ENCODE measurements at places on chromosomes 6 and 20.

- no peak for DNase-seq
Measured at GRCh38 chr6:92892626-92893170, 526.7 kb downstream of the EPHA7 start.

DNA sequence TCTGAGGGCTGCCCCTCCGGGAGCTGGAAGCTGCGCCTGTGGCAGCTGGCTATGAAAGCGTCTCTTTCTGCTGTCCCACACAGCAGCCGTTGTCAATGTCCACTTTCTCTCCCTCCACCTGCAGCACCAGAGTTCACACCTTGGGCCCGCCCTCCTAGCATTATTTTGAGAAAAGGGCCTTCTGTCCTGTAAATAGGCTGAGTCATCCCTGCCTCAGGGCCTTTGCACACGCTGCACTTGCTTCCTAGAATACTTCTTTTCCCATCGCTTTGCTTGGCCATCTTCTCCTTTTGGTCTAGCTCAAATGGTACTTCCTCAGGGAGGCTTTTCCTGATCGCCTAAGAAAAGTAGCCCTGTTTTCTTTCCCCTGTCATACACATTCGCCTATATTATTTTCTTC, 69.3 kb upstream of the ZNFX1 start:
- DNase-seq = no peak

- DNase-seq = no peak
Measured at GRCh38 chr6:135853227-135853626, 1.7 kb downstream of the PDE7B start.

- DNase-seq = peak; percentile 58
Measured at GRCh38 chr6:124963416-124963785, 1.2 kb downstream of the RNF217 start.

- peak; percentile 45 for DNase-seq
Measured at GRCh38 chr6:114419175-114419574, 76.4 kb upstream of the HS3ST5 start.

DNA sequence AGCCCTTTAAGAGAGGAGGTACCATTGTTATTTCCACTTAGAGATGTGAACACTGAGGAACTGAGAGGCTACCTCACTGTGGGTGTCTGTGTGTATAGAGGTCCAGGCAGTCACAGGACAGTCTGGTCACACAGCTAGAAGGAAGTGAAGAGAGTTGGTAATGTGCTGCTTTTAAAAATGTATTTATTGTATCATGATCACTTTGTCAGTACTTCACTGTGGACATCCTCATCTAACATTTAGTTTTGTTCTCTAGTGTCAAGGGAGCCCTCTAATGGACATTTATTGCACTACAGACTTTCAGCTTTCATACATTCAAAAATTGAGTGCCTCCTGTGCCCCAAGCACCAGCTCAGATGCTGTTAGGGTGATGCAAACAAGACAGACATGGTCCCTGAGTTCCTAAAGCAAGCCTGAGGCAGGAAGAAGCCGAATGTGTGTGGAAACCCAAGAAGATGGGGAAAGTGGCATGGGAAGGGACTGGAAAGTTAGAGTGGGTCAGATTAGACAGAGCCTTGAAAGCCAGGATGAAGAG, 123.0 kb downstream of the SLC16A10 start:
- DNase-seq = peak; percentile 30

- DNase-seq = peak; percentile 90
Measured at GRCh38 chr6:44653761-44654218, 266.3 kb downstream of the CDC5L start.

GRCh38 chr6:84773431-84774156, 9.2 kb upstream of the TBX18 start:
- no peak for DNase-seq

GRCh38 chr20:50487397-50487796, 22.8 kb upstream of the PTPN1 start:
- DNase-seq = no peak

- peak; percentile 37 for DNase-seq
Measured at GRCh38 chr6:111280445-111280955, 193.2 kb downstream of the SLC16A10 start.

GRCh38 chr6:143223895-143224294, 163.2 kb downstream of the AIG1 start:
- DNase-seq = no peak

DNA sequence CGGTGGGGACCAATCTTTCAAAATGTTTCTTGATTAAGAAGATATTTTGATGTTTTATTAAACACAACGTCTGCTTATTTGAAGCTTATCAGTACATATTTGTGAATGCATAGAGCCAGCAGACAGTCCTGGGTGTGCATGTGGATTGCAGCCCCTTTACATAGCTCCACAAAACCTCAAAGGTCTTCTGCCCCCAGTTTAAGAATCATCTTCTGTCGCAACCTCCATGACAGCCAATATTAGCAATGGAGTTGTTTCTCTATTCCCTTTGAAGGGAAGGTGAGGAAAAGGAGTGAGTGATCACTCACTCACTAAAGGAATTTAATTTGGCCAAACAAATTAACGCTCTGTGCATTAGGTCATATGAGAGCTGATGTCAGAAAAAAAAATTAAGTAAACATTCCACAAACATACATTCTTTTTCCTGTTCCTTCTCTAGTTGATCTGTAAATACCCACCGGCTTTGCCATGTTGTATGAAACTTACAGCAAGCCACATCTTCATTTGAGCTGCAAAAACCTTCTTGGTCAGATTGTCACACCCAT, 152.9 kb downstream of the SIM1 start:
- peak; percentile 19 for DNase-seq

GRCh38 chr6:90039911-90040310, 145.6 kb downstream of the GJA10 start:
- peak; percentile 72 for DNase-seq

- peak; percentile 18 for DNase-seq
Measured at GRCh38 chr20:1863296-1863695, 31.9 kb upstream of the SIRPA start.

GRCh38 chr20:49866051-49866450, 49.3 kb downstream of the SPATA2 start:
- DNase-seq = no peak

DNA sequence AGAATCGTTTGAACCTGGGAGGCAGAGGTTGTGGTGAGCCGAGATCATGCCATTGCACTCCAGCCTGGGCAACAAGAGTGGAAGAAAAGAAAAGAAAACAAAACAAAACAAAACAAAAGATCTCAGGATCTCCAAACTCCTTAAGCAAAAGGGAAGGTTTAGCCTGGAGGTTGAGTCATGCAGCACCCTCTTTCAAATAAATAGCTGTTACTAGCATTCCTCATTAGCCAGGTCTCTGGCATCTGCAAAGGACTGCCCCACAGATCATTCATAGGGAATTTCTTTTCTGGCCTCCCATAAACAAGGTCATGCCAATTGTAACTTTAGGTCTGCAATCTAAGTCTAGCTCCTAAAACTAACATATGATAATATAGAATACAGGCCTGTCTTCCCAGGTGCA, 37.2 kb downstream of the EDN1 start:
- DNase-seq = peak; percentile 50

DNA sequence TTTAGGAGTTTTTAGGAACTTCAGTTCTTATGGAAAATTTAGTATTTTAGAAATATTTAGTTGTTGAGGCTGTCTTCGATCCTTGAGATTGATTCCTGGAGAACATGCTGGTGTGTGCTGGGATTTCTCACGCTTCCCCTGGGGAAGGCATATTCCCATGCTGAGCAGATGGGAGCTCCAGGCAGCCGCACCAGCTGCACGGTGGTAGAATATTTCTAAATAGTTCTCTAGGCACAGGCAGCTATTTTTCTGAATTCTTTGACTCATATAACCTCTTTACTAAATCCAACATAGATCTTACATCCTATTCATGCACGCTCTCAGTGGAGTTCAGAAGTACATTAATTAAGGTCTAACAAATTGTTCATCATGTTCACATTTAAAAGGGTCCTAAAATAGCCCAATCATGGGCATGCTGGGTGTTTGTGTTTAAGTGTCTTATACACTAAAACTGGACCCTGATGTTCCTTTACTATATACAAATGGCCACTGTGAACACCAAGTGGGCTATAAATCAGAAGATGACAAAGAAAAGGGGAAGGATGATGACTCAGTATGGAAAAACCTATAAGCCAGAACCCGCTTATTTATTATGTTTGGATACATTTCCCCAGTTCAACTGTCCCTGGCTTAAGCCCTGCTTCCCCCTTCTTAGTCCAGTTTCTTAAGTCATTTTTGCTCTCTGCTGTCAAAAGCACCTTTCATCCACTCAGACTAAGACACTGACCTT, 138.5 kb downstream of the UST start:
- peak; percentile 87 for DNase-seq

DNA sequence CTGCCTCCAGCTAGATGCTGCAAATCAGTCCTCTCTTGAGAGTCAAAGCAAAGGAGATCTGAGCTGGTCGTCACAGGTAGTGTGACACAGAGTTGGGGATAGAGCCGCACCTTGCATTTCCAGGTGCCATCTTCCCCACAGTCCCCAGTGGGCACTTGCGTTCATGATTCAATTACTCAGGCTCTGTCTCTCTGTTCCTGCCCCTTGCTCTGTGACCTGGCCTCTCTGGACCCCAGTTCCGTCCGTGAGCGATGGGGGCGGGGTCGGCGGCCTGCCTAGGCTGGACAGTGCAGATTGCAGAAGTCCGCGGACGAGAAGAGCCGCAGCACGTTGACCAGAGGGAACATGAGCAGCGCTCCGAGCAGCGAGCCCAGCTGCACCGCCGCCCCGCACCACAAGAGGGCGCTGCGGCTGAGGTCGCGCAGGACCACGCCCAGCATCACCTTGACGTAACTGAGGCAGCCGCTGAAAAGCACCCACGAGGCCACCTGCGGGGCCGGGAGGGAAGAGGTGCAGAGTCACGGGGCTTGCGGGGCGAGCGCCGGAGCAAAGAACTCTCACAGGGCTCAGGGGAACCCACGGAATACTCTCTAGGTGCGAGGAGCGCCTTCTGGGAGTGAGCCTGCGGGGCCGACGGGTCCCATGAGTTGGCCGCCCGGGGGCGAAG, 7.4 kb downstream of the SLC52A3 start:
- DNase-seq = no peak

DNA sequence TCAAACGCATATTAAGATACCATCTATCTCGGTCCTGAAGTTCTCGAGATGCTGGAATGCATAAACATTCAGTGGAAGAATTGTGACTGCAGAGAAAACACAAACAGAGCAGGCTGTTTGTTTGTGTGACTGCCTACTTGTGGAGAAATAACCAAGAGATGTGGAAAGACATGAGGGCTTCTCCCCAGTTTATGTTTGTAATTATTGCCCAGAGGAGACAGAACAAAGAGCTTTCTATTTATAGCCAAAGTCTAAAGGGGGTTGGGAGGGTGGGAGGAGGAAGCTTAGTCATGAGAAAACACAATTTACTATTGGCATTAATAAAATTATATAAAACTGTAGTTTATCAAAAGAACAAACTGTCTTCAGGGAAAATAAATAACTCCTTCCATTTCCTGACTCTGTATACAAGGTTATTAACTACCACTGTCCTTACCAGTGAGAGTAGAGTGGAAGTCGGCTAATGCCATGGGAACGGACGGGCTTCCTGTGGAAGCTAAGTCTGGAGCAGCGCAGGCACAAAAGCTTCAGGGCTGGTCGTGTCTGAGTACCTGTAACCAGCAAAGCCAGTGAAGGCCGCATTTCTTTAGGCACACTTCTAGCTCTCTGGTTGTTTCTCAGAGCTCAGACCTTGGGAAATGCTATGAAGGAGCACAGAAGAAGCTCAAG, 200.2 kb upstream of the SUPT3H start:
- no peak for DNase-seq

DNA sequence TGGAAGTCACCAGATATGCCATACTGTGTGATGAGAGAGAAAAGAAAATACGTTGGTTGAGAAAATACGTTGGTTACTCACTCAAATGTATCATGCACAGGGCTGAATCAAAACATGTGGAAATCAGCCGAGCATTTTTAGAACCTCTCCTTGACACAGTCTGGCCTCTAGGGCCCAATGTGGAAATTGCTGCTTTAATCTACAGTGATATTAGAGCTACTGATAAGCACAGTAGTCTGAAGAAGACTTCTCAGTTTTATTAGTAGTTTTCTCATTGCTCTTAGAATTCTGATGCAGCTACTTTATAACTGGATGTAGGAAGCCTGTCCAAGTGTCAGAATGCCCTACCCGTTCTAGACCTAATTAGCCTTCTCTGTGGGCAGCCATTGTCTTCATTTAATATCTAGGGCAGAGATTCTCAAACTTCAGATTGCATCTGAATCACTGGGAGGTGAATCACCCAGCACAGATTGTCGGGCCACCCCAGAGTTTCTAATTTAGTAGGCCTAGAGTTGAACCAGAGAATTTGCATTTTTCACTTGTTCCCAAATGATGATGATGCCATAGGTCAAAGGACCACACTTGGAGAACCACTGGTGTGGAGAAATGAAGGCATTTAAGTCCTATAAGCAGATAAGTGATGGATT, 229.1 kb downstream of the PLCB1 start:
- DNase-seq = peak; percentile 67

DNA sequence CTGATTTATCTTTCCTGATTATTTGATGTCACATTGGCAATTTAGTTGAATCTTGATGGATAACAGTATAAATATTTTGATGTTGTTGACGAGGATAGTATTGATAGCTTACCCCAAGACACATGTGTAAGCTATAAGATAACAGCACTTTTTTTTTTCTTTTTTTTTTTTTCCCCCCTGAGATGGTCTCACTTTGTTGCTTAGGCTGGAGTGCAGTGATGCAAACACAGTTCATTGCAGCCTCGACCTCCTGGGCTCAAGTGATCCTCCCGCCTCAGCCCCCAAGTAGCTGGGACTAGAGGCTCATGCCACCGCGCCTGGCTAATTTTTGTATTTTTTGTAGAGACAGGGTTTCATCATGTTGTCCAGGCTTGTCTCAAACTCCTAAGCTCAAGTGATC, 21.8 kb downstream of the MYO6 start:
- DNase-seq = no peak

- DNase-seq = no peak
Measured at GRCh38 chr6:143896126-143896860, 32.0 kb downstream of the ZC2HC1B start.

DNA sequence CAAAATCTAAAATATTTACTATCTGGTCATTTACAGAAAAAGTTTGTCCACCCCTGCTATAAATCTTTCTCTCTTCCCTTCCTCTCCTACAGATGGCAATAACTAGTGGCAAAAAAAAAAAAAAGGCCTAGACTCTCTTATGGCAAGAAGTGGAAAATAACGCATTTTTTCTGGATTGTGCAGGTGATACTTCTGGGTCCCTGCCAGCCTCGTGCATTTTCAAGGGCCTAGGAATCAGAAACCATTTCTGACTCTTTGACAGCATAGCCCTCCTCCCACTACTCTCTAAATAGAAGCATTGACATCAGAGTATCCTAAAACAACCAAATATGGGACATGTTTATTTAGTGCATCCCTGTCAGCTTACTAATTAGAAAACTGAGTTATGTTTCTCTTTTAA, 251.0 kb downstream of the KHDC1L start:
- DNase-seq = no peak

- DNase-seq = peak; percentile 89
Measured at GRCh38 chr6:142692942-142693341, 252.0 kb downstream of the HIVEP2 start.

- peak; percentile 48 for DNase-seq
Measured at GRCh38 chr6:131135244-131136020, at the start of gene AKAP7. TSS of gene AKAP7 (plus strand) at chr6:131135467. CDS start at chr6:131135764, 297 bp downstream.

- DNase-seq = no peak
Measured at GRCh38 chr6:42411406-42411805, 40.3 kb downstream of the TRERF1 start.

GRCh38 chr20:59331721-59332329, 31.4 kb downstream of the EDN3 start:
- no peak for DNase-seq

Data from astrocyte (in vitro differentiated cells and primary cell).